ENCODE measurements at places on chromosomes 13 and 19. TPM values are rescaled to one million over a fixed set of nuclear protein-coding genes. Genes with fewer than 3 reads are reported as not detected.

The TSHZ3 gene
- 2.6 TPM for total RNA-seq

The PEX11G gene
- total RNA-seq: not detected

The USHBP1 gene
- not detected for total RNA-seq

The SIGLEC5 gene
- not detected for total RNA-seq

The ABHD17A gene
- total RNA-seq: 70.7 TPM

The NOVA2 gene
- total RNA-seq: not detected

The DNAAF3 gene
- total RNA-seq: 2.7 TPM

The CCL25 gene
- not detected for total RNA-seq

The WBP4 gene
- total RNA-seq: 15.7 TPM

The ZNF577 gene
- total RNA-seq: 1.3 TPM
